Calu3 (cell line): ENCODE measurements at places on chromosomes 7 and 10. TPM values are rescaled to one million over a fixed set of nuclear protein-coding genes. Genes with fewer than 3 reads are reported as not detected.

The RSPH10B2 gene
- total RNA-seq, result 0.29 and 0.71 TPM in 2 replicates

The FEZF1 gene
- total RNA-seq, result 0.22 TPM in 1 of 2 replicates, not detected in the other

The MMP21 gene
- 0.24 TPM in 1 of 2 replicates, not detected in the other for total RNA-seq

The HPSE2 gene
- not detected in 2 replicates for total RNA-seq

The ZNF12 gene
- 32.4 and 36.2 TPM in 2 replicates for total RNA-seq

The ZKSCAN5 gene
- total RNA-seq, result 6.1 and 6.6 TPM in 2 replicates

The KDM7A gene
- total RNA-seq, result 2.7 and 4.9 TPM in 2 replicates

The ODAD2 gene
- total RNA-seq, result 0.20 and 0.61 TPM in 2 replicates

The TAS2R41 gene
- total RNA-seq, result not detected in 2 replicates

The NEUROG3 gene
- total RNA-seq, result not detected in 2 replicates

DNA sequence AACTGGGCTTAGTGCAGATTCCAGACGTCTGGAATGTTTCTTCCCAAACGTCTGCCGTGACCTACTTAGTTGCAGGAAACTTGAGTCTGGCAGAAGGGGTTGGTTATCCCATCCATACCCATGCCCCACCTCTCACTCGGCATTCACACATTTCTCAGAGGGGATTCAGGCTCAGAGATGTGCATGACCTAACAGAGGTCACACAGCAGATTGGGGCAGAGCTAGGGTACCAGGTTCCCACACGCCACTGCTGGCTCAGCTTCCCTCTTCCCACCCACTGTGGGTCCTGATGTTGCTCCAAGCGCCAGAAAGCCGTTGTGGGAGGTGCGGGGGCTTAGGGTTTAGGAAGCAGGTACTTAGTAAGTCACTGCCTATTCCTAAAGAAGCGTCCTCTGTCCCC is 3.0 kb downstream of the UCMA start:
- no peak for DNase-seq

GRCh38 chr7:47836503-47837202 is 111.6 kb downstream of the PKD1L1 start:
- no peak for DNase-seq

DNA sequence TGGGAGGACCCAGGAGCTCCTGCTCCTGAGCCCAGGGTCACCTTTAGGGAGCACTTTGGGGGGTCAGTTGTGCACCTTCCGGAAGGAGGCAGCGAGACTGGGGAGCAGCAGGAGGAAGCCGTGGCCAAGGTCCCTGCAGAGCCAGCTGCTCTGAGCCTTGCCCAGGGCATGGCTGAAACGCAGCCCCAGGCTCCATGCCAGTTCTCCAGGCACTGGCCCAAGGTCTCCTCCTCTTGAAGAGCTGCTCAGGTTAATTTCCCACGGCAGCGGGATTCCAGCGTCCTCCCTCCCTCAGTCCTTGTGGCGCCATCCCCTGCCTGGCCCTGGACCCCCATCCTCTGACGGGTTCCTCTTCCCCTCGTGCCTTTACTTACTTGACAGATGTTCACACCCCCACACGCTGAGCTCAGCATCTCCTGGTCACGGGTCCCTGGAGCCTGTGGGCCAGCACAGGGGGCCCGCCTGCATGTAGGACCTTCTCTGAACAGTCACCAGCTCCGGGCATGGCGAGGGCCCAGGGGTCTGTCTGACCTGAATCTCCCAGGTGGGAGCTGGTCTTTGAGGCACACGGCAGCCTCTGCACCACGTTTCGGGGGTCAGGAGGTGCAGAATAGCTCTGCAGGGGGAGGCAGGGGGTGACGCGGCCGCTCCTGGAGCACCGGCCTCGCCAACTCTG is 16.7 kb upstream of the CFAP46 start:
- no peak for DNase-seq

DNA sequence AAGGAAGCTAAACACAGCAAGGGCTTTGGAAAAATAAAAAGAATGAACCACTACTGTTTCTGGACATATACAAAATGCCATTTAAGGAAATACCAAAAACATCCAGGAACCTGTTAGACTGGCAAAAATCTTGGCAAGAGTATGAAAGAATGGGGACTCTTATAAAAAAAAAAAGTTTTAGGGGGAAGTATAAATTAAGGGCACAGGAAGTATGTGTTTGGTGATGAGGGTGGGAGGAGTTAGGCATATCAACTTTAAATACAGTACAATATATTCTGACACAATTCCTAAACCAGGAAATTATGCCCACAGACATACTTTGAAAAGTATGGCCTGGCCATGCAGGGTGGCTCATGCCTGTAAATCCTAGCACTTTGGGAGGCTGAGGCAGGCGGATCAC is 74.2 kb downstream of the WAPL start:
- DNase-seq, result no peak

DNA sequence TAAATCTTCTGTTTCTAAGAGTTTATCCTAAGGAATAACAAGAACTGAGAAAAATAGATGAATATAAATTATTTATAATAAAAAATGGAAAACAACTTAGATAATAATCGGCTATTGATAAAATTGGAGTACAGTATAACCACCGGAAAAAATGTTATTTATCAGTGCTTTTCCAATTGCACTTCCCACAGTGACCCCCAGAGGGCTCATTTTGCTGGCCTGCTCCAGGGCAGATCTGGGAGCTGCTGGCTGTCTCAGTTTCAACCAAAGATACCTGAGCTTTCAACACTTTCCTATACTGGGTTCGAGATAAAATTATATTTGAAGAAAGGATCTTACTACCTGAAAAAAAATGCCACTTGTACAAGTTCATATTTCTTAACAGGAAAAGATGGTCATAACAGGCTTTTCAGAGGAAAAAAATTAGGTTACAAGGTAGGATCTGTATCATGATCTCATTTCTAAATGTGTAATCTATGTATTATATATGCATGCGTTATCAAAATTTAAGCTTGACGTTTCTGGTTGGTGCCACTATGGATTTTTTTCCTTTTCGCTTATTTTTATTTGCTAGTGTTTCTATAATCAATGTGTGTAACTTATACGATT is 165.7 kb downstream of the NPSR1 start:
- DNase-seq, result peak; percentile 88

DNA sequence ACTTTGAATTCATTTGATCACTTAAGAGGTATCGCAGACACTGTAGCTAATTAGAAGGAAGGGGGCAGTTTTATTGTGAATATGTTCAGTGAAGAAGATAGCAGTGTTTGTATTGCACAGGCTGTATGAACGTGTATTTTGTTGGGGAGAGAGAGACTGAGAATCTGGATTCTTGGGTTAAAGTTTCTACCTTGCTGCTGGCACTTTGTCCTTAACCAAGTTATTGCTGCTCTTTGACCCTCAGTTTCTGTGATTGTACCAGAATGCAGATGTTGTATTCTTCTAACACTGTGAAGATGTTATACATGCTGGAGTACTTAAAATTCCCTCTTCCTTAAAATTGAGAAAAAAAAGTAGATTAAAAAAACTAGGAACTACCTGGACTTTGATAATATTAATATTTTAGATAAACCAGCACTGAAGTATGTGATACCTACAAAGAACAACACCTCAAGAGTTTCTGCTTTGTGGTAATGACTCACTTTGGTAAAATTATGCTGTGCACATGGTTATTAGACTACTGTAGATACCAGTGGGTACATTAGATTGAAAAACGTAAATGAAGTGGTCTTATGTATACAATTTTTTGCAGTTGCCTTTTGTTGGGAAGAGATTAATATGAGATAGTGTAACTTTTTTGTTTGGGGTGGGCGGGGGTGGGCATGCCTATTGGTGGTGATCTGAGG is 321.3 kb downstream of the AUTS2 start:
- DNase-seq, result no peak

DNA sequence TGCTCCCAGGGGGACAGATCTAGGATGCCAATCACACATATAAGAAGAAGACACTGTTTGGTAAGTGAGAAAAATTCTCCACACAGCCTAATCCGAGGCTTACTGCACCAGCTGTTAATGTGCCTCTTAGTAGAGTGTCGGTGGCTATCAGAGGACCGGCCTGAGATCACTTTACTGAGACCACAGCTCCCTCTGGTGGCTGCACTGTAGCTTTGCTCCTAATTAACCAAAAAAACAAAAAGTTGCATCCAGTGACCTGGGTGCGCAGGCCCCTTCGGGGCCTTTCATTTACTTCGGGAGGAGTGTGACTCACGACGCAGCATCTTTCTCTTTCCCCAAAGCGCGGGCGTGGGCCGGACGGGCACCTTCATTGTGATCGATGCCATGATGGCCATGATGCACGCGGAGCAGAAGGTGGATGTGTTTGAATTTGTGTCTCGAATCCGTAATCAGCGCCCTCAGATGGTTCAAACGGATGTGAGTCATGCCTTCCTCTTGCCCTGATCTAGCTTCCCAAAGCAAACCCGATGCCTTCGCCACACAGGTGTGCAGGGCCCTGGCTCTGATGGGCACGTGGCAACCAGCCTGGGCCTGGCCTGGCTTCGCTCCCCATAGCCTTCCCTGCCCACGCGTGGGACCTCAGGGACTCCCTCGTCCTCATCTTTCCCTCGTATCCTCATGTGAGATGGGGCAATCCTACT is 56.7 kb downstream of the MKI67 start:
- DNase-seq, result peak; percentile 73

GRCh38 chr7:30162133-30162532 is 27.3 kb downstream of the MTURN start:
- no peak for DNase-seq

DNA sequence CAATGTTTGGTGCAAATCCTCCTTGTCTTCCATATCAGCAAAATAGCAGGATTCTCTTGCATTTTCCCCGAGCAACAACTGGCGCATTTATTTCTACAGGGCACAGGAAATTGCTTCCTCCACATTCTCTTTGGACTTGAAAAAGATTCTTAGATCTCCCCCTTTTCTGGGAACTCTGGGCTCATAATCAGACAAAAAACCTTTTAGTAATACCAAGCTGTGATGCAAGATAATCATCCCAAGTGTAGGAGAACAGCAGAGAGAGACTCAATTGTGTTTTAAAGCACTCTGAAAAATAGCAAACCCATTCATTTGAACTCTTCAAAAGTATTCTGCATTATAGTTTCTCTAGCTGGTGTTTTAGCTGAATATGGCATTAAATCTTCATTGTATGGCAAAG is 419.6 kb upstream of the NPVF start:
- no peak for DNase-seq

- DNase-seq, result no peak
Measured at GRCh38 chr7:117024811-117025210, 71.5 kb downstream of the ST7 start.

DNA sequence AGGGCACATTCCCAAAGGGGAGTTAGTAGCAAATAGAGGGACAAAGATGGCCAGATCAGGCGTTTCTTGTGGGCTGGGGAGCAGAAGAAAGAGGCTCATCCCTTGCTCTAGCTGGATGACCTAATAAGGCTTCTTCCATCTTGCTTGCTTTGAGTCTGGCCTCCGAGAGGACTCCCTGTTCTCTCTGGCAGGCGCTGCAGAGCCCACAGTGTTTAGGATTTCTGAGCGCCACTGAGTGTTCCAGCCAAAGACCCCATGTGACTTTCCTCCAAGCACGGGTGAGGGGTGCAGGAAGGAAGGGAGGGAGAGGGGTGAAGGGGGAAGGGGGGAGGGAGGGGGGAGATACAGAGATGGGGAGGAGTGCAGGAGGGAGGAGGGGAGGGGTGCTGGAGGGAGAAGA is 203.8 kb upstream of the SVIL start:
- no peak for DNase-seq

GRCh38 chr7:31284106-31284505 is 56.4 kb downstream of the NEUROD6 start:
- DNase-seq, result no peak

DNA sequence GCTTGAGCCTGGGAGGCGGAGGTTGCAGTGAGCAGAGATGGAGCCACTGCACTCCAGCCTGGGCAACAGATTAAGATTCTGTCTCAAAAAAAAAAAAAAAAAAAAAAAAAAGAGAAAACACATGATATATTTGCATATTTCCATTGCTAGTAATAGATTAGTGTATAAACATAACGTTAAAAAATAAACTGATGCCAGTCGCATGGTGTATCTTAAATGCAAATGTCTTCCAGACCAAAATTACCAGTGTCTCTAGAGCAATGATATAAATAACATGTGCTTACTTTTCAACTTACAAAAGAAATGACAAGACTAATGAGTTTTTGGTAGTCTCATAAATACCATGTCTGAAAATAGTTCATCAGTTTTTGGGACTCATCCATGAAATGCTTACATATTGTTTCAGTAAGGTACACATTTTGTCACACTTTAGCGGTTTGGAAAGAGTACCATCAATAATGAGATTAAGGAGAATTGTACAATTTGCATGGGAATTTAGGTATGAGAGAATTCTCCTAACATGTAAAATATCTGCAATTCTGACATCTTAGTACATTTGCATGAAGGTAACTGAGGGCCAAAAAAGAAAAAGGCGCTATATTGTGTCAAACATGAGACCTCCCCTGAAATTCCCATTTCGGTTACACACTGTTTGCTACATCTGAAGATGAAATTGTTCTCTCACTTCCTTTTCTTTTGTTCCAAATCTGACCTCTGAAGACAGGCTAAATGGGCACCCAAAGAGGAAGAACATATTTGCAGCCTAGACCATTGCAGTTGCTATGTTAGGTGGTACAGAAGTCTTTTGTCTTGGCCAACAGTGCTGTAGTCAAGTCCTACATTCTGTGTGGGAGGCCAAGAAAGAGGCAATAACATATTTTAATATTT is 51.5 kb upstream of the PIP4K2A start:
- no peak for DNase-seq

DNA sequence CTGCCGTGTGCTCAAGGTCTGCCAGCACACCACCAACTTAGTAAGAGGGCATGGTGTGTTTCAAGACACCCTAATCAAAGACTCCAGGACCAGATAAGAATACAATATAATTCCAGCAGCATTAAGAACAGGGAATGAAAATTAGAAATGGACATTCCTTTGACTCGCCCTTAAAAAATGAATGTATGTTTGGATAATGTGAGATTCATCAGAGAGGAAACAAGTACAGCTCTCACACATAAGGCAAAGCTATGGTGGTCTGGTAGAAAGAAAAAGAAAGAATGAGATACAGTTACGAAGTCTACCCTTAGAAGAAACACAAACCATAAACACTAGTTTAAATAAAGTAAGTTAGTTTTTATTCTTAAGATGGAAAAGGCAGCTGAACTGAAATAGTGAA is 174.8 kb upstream of the ANK3 start:
- no peak for DNase-seq

- DNase-seq, result no peak
Measured at GRCh38 chr10:89248-89647, 40.2 kb upstream of the TUBB8 start.
